Renal pelvis (tissue), 12 donors: ENCODE measurements at places on chromosomes 1 and 21. TPM values are rescaled to one million over a fixed set of nuclear protein-coding genes. Genes with fewer than 3 reads are reported as not detected.

Gene FAM229A
- polyA plus RNA-seq, result 11.4 TPM

DNA sequence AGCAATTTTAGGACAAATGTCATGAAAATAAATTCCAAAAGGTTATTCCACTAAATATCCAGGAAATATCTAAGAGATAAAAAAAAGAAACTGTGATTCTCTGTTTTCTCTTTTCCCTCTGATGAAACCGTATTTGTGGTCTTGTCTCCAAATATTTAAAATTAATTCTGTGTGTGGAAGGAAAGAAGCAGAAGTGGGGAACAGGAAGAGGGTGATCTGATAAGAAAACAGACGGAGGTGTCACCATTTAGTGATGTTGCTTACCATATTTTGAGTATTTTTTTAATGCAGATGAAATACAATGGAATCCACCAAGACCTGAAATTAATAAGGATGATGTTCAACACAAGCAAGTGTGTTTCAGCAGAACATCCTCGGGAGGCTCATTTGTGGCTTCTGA is 29.6 kb downstream of the CLCA1 start:
- no peak for DNase-seq

GRCh38 chr1:186326009-186326408 is 49.0 kb downstream of the TPR start:
- DNase-seq, result no peak

- DNase-seq, result peak; percentile 34
These were observed 29.7 kb downstream of the SLC26A9 start for GRCh38 chr1:205913451-205914154.

GRCh38 chr1:99820546-99820945 is 29.6 kb upstream of the AGL start:
- no peak for DNase-seq

DNA sequence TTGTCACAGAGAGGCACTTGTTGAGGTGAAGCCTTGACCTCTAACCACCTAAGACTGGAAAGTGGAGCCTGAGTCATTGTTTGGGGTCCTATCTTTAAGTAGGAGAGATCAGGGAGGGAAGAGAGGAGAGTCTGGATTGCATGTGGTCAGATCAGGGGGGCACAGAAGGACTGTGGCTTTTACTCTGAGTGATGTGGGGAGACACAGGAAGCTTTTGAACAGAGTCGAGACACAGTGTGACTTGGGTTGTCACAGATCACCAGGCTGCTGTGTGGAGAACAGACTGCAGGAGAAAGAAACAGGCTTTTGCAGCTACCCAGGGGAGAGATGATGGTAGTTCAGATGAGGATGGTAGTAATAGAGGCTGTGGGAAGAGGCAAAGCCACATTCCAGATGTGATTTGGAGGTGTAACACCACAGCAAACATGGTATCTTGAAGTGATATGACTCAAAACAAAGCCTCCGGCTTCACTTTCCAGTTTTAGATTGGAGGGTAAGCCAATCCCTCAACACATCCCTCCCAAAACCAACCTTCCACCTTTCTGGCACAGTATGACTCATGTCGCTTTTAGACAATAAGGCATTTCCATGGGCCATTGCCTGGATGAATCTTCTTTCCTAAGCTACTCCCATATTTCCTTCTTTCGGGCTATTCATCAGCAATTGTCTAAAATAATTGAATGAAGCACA is 125.8 kb upstream of the SLC44A3 start:
- no peak for DNase-seq

DNA sequence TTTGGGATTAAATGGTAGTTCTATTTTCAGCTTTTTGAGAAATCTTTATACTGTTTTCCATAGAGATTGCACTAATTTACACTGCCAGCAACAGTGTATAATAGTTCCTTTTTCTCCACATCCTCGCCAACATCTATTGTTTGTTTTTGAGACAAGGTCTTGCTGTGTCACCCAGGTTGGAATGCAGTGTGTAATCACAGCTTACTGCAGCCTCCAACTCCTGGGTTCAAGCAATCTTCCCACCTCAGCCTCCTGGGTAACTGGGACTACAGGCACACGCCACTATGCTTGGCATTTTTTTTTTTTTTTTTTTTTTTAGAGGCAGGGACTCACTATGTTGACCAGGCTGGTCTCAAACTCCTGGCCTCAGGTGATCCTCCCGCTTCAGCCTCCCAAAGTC is 164.5 kb upstream of the CXADR start:
- no peak for DNase-seq

DNA sequence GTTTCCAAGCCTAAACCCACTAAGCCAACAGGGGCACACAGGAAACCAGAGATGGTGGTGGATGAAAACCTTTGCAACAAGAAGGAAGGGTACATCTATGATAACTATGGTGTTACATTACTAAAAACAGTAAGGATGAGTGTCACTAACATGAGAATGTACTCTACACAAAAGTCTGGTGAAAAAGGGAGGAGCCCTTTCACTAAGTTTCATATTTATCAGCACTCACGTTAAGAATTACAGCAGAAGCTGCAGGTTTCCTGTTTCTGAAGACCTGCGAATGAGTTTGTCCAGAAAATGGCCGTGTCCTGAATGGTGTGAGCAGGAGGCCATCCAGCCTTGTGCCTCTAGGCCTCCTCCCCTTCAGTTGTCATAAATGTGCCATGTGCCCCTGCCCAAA is 17.8 kb downstream of the ABCG1 start:
- no peak for DNase-seq

- DNase-seq, result peak; percentile 41
These were observed 597.3 kb upstream of the PLXNA2 start for GRCh38 chr1:208841436-208841835.

DNA sequence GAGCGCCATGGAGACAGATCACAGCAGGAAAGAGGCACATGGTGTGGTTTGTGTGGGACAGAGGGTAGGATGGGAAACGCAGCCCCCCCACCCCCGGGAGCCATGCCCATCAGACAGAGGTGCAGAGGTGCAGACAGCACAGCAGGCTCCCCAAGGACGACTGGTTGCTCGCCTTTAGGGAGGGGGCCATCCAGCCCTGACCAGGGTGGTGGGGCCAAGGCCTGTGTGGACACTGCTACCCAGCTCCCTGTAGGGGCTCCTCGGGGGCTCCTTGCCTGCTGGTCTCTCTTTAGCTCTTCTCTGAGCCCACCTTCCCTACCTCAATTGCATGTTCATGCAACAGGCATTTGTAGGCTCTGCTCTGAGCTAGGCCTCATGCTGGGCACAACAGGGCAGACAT is 3.7 kb downstream of the KCNAB2 start:
- no peak for DNase-seq

DNA sequence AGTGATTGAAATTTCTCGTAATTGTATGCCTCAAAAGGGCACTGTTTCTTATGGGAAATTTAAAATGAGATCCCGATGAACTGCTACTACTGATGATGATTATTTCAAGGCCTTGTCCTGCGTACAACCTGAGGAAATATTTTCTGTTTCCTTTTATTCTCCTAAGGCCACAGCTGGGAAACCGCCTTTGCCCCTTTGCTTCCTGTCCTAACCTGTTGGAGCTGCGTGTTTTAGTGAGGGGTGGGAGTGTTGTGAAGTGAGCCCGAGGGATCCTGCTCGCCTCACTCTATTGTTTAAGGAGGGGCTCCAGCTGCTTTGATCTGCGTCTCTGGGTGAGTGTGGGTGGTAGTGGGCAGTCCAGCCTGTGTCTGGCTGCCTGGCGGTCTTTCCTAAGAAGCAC is 14.4 kb downstream of the LAMC2 start:
- DNase-seq, result no peak

DNA sequence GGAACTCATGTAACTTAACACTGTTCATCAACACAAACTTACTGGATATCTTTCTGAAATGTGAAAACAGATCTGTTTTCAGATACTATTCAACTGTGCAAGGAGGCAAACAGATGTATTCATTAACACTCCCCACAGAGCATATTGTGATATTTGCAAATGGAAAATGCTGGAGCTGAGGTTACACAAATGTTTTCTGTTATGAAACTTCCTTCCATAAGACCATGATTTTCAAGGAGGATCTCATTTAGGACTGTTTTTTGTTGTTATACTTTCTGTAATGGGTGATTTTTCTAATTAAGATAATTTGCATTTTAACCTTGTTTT is 56.1 kb downstream of the GABPA start:
- no peak for DNase-seq

GRCh38 chr1:78088486-78088885 is 42.7 kb downstream of the GIPC2 start:
- DNase-seq, result no peak

Gene PADI4
- 1.4 TPM for polyA plus RNA-seq

DNA sequence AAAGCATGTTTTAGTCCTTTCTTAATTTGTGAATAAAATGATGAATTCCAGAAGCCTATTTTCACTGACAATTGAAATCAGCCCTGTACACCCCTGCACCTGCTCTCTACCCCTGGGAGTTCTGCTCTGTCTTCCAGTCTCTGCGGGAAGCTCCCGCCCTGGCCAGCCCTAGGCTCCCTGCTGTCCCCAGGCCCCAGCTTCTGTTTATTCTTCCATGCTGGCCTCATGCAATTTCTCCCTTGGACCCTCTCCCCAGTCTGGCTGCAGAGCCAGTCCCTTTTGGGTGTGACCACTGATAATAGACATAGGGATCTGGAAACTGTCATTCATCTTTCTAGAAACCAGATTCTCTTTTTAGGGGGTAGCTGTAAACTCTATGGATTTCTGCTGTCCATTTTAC is 258.6 kb downstream of the GRIK3 start:
- DNase-seq, result no peak

- no peak for DNase-seq
These were observed 90.4 kb downstream of the ROR1 start for GRCh38 chr1:63864224-63864641.

Gene SIM2
- polyA plus RNA-seq, result 24.0 TPM

Gene GBP7
- polyA plus RNA-seq, result 0.20 TPM

Gene KCNN3
- 2.3 TPM for polyA plus RNA-seq

DNA sequence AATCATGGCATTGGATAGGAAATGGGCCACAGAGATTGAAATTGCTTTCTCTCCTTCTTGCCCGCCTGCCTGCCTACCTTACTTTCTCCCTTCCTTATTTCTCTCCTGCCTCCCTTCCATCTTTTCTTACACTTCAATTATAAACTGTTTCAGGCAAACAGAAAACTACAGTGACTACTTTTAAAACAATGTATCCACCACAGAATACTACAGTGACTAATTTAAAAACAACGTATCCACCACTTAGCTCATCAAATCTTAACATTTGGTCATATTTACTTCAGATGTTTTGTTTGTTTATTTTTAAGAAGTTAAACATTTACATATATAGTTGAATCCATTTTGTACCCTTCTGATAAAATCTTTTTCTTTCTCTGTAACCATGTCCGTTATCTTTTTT is 54.4 kb downstream of the SNRPE start:
- DNase-seq, result no peak

DNA sequence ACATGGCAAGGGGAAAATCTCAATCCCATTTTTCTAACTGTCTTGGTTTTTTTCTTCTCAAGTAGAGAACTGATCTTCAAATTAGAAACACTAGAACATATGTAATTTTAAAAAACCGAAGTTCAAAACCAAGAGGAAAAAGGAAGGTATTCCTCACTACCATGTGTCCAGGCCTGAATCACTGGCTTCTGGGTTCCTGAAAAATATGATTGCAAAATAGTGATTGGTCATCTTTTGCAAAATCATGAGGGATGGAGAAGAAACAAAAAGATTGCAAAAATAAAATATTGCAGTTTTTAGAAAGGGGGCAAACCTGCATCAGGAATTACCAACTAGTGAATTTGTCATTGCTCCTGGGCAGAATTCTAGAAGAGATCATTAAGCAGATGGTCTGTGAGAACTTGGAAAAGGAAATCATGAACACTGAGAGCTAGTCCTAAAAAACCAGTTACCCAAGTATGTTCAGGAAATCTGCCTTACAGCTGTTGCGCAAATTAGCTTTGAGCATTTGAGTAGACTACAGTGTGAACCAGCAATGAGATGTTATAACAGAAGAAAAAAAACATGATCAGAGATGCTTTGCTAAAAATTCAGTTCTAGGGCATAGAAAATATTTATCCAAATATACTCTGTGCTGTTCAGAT is 49.4 kb downstream of the SPATA46 start:
- no peak for DNase-seq

Gene PADI2
- polyA plus RNA-seq, result 2.6 TPM

Gene CYYR1
- polyA plus RNA-seq, result 54.7 TPM

DNA sequence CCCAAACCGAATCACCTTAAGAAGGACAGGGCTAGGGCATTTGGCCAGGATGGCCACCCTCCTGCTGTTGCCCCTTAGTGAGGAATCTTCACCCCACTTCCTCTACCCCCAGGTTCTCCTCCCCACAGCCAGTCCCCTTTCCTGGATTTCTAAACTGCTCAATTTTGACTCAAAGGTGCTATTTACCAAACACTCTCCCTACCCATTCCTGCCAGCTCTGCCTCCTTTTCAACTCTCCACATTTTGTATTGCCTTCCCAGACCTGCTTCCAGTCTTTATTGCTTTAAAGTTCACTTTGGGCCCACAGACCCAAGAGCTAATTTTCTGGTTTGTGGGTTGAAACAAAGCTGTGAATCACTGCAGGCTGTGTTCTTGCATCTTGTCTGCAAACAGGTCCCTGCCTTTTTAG is 3.6 kb downstream of the BTG2 start:
- DNase-seq, result no peak

DNA sequence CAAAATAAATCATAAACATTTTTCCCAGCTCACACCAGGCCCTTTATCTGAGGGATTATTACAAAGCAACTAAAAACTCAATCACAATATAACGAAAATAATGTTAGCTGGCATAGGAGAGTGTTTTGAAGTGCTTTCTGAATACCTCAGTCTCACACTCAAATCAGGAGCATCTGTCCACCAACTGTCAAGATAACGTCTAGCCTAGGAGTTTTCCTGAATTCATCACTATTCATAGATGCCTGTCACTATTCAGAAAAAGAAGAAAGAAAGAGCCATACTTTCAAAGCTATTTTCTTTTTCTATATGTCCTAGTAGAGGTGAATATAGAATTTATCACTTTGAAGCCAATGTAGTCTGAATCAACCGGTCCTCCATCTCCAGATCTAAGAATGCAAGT is 127.0 kb downstream of the AKT3 start:
- DNase-seq, result no peak

DNA sequence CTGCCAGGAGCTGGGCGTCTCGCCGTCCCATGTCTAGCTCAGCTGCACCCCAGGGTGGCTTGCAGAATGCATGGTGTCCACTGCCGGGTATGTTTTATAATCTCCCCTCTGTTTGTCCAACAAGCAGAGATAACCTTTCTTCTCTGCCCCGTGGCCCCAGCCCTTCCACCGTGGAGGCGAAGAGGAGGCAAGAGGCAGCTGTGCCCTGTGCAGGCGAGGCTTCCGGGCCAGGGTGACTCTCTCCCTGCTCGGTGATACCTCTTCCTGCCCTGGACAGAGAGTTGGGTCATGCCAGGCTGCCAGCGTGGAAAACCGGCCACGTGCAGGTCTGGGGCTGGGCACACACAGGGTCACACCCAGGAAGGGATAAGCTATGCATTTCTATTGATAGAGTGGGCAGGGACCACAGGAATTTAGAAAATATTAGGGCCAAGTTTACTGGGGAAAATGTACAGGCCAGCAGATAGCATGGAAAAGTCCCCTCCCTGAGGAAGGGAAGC is at the start of gene TFF2:
Gene TFF2, minus strand, starts transcription at position 68 of the 500 bp plus-strand sequence. Its CDS starts 37 bp downstream, at position 31.
- DNase-seq, result no peak

DNA sequence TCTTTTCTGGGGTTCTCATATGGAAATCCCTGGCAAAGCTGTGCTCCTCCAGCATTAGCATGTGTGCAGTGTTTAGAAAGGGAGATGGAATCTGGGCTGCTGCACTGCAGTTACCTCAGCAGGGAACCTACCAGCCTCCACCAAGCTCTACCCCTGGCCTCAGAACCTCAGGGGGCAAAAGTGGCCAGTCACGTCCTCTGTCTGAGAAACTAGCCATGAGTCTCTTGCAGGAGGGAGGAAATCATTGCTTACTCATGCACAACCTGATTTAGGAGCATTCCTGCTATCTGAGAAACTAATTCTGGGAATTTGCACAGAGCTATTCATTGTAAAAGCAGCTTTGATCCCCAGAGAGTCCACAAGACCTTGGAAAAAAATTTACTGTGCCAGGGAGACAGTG is 80.6 kb upstream of the IPO9 start:
- no peak for DNase-seq
